ENCODE measurements at places on chromosomes 5 and 9.
A peak's percentile ranks its signal among the peaks of the same experiment; 100 is the strongest.

DNA sequence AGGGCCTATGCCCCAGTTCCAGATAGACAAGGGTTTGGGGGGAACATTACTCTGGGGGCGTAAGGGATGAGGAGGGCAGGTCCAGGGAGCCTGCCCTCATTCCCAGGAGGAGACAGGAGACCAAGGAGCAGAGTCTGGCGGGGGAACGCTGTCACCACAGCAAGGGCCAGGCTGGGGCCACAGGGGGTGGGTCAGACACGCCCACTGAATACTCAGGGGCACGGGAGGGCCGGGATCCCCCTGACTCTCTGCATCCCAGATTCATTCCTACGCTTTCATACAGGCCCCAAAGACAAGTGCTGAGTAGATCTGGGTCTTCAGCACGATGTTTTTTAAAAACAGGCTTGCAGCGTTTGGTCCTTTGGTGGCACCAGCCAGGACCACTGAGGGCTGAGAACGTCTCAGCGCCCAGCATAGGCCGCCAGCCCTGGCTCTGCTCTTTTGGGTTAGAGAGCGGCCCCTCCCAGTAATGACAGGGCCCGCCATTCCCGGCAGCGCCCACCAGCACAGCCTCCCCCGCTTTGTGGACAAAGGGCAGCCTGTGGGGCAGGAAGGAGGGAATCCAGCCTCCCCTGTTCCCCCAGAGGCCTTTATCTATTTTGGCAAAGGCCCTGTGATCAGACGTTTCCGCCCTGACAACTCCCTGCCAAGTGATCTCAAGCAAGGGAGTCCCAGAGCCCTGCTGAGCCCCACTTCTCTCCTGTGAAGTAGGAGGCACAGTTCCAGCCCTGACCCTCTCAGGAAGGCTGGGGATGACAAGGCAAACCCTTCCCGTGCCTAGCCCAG, 24.9 kb downstream of the NEK6 start:
- DNase-seq = peak; percentile 52
- H3K27ac ChIP-seq = peak overlapping the region; percentile 95

GRCh38 chr9:68595868-68596267, 55.2 kb upstream of the TMEM252 start:
- H3K4me1 ChIP-seq = no peaks in the 10 kb centered on the region
- DNase-seq = no peak
- H3K27ac ChIP-seq = no peak overlapping the region

DNA sequence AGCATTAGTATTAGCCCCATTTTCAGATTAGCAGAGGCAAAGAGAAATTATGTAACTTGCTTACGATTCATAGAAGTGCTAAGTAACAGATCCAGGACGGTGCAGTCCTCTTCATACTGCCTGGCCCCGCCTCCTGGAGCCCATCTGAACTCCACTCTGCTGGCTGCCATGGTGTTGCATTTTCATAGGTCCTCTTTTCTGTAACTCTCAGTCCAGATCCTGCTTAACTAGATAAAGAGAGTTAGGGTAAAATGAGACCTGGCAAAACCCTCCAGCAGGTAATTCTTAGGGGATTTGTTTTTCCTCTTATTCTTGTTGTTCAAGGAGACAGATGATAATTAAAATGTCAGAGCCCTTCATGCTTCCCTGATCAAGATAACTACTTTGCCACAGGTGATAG, 135.1 kb upstream of the EFNA5 start:
- no peaks in the 10 kb centered on the region for H3K27me3 ChIP-seq
- H3K4me3 ChIP-seq = no peak overlapping the region
- no peak overlapping the region for H3K27ac ChIP-seq
- no peak for DNase-seq
- H3K4me1 ChIP-seq = no peaks in the 10 kb centered on the region

GRCh38 chr5:177455036-177455660, 8.5 kb downstream of the PRR7 start:
- DNase-seq = peak; percentile 90
- peaks cover 3% of the 10 kb centered on the region for H3K4me1 ChIP-seq
- H3K27ac ChIP-seq = peak overlapping the region; percentile 80
- no peaks in the 10 kb centered on the region for H3K36me3 ChIP-seq
- H3K27me3 ChIP-seq = no peaks in the 10 kb centered on the region
- H3K4me3 ChIP-seq = peak overlapping the region; percentile 81

DNA sequence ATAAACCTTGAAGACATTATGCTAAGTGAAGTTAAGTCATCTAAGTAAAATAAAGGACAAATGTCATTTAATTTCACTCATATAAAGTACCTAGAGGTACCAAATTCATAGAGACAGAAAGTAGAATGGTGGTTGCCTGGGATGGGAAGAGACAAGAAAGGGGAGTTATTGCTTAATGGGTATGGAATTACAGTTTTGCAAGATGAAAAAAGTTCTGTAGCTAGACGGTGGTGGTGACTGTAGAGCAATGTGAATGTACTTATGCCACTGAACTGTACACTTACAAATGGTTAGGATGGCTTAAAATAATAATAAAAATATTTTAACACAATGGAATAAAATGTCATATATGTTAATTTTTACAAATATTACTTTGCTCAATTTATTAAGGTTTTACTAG, 128.0 kb downstream of the MPDZ start:
- no peak overlapping the region for H3K4me3 ChIP-seq
- DNase-seq = no peak
- H3K36me3 ChIP-seq = peaks cover 8% of the 10 kb centered on the region
- no peaks in the 10 kb centered on the region for H3K4me1 ChIP-seq
- no peak overlapping the region for H3K27ac ChIP-seq
- no peaks in the 10 kb centered on the region for H3K27me3 ChIP-seq

DNA sequence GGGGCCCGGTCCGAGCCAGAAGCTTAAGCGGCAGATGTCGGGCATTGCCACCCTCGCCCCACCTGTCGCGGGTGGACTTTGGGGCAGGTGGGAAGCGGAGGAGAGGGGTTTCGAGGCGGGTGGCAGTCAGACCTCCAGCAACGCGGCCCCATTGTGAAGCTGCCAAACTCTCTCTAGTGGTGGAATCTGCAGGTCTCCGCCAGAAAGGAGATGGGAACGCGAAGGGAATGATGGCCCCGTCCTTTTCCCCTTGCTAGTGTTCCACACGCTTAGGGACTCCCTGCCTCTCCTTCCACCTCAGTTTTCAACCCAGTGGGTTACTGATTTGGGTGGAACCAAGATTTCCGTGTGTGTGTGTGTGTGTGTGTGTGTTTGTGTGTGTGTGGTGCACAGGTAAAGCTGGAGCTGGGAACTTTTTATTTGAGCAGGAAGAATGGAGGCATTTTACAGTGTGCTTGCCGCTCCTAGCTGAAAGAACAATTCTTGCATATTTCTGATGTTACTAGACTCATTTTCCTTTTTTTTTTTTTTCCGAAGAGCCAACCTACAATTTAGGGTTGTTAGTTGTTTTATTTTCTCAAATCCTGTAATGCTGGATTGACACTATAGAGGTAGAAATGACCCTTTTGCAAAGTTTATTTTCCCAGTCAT, 1.3 kb downstream of the MACIR start:
- DNase-seq = no peak
- H3K27me3 ChIP-seq = no peaks in the 10 kb centered on the region
- peak overlapping the region; percentile 67 for H3K4me3 ChIP-seq

GRCh38 chr5:180720486-180720885, 19.4 kb downstream of the OR2Y1 start:
- DNase-seq = no peak
- H3K27ac ChIP-seq = no peak overlapping the region
- no peaks in the 10 kb centered on the region for H3K4me1 ChIP-seq
- H3K4me3 ChIP-seq = no peak overlapping the region

DNA sequence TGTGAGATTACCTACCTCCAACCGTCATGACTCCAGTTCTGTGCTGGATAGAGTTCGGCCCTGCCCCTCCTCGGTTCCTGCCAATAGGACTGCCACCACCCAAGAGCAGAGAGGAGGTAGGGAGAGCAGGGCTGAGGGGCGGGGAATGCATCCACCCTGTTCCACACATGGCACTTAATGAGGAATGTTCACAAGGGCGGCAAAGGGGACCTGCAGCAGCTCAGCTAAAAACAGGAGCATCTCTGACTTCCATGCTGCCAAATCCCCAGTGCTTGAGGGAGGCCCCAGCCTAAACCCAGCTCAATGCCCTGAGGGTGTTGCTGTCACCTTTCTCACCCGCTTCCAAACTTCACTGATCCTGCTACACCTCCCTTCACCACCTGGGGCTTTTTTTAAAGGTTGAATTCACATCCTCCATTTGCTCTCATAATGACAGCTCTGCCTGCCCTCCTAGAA, 7.8 kb upstream of the DELE1 start:
- H3K36me3 ChIP-seq = no peaks in the 10 kb centered on the region
- DNase-seq = no peak
- H3K27me3 ChIP-seq = no peaks in the 10 kb centered on the region
- no peak overlapping the region for H3K4me3 ChIP-seq
- peaks cover 9% of the 10 kb centered on the region for H3K4me1 ChIP-seq

DNA sequence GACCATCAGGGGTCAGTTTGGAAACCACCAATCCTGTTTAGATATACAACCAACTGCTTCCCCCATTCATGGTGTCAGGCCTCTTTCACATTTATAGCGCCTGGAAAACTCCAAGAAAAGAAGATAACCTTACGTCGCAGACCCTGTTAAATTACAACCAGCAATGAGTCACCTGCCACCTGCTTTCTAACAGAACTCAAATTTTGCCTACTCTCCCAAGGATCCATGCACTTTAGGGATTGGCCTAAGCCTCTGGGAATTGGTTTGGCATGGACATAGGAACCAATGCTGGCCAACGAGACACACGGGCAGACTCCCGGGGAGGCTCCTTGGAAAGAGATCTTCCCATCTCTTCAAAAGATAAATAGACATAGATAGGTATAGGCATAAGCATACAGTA, 87.0 kb downstream of the FEM1C start:
- no peak overlapping the region for H3K4me3 ChIP-seq
- no peaks in the 10 kb centered on the region for H3K36me3 ChIP-seq
- no peak overlapping the region for H3K27ac ChIP-seq
- no peaks in the 10 kb centered on the region for H3K27me3 ChIP-seq
- no peaks in the 10 kb centered on the region for H3K4me1 ChIP-seq
- no peak for DNase-seq

DNA sequence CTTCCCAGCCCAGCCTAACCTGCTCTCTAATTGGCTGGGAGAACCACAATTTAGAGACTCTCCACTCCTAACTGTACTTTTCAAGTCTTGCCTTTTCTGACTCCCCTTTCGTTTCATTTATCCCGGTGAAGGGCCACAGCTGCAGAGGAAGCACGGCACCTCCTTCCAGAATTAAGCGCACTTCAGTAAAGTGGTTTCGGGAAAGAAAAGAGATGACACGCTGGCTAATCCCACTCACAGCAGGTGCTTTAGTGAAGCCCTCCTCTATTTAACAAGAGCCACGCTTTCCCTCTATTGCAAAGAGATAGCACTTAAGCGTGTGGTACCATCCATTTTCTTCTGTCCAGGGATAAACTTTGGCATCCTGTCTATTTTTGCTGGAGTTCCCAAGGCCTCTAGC, 4.8 kb downstream of the DNAH5 start:
- no peaks in the 10 kb centered on the region for H3K4me1 ChIP-seq
- no peak overlapping the region for H3K27ac ChIP-seq
- H3K27me3 ChIP-seq = no peaks in the 10 kb centered on the region
- no peak for DNase-seq

- H3K4me1 ChIP-seq = no peaks in the 10 kb centered on the region
- no peak overlapping the region for H3K27ac ChIP-seq
- no peaks in the 10 kb centered on the region for H3K36me3 ChIP-seq
- H3K4me3 ChIP-seq = no peak overlapping the region
- no peak for DNase-seq
Measured at GRCh38 chr5:1507014-1507375, 16.8 kb downstream of the LPCAT1 start.

DNA sequence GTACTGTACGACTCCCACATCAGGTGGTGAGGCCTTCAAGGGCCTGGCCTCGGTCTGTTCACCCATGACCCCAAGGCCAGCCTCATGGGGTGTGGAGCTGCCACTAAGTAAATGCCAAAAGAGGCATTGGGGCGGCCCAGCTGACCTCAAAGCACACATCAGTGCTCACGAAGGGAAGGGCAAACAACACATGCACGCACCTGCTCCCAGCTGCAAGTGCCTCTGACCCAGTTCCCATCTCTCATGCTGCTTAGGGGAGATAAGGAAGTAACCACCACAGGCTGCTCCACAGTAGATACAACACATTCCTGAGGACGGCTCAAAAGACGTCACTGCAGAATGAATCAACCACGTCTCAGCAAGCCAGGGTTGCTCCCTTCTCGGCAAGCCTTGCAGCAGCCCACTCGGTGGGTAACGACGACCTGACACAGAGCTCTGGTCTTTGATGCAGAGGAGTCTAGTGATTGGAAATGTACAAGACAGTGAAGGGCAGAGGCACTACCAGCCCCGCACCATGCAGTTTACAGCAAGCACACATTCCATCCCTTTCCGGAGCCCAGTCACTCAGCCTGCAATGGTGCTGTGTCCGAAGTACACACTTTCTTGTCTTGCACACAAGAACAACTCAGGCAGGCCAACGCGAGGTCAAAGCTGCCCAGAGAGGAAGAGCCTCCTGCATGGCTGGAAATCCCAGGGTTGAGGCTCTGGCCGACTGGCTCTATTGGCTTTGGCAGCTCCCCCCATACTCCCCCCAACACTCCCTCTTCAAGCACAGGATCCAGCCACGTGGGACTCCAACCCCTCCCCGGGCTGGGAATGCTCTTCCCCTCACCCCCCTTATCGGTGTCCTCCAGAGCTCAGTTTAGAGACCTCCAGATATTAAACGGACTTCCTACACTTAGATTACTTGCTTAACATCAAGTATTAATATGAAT, 31.8 kb downstream of the FABP6 start:
- no peaks in the 10 kb centered on the region for H3K36me3 ChIP-seq
- no peaks in the 10 kb centered on the region for H3K27me3 ChIP-seq
- DNase-seq = peak; percentile 78
- H3K4me1 ChIP-seq = no peaks in the 10 kb centered on the region
- H3K27ac ChIP-seq = no peak overlapping the region

- no peak overlapping the region for H3K27ac ChIP-seq
- DNase-seq = no peak
- H3K27me3 ChIP-seq = no peaks in the 10 kb centered on the region
- H3K36me3 ChIP-seq = no peaks in the 10 kb centered on the region
Measured at GRCh38 chr5:169861934-169862333, 118.4 kb downstream of the INSYN2B start.

GRCh38 chr5:116365006-116365496, 209.6 kb downstream of the SEMA6A start:
- no peak overlapping the region for H3K27ac ChIP-seq
- DNase-seq = no peak
- H3K36me3 ChIP-seq = no peaks in the 10 kb centered on the region
- no peak overlapping the region for H3K4me3 ChIP-seq

All from liver (tissue), 10 donors.